Stimulated activated CD8-positive, alpha-beta memory T cell treated with anti-CD3 and anti-CD28 coated beads, Interleukin-2, amount 100 ng/mL, for 48 hours (primary cell): ENCODE measurements at places on chromosomes 1 and 21.

- DNase-seq: no peak
Measured at GRCh38 chr1:43521756-43522155, 8.9 kb upstream of the PTPRF start.

DNA sequence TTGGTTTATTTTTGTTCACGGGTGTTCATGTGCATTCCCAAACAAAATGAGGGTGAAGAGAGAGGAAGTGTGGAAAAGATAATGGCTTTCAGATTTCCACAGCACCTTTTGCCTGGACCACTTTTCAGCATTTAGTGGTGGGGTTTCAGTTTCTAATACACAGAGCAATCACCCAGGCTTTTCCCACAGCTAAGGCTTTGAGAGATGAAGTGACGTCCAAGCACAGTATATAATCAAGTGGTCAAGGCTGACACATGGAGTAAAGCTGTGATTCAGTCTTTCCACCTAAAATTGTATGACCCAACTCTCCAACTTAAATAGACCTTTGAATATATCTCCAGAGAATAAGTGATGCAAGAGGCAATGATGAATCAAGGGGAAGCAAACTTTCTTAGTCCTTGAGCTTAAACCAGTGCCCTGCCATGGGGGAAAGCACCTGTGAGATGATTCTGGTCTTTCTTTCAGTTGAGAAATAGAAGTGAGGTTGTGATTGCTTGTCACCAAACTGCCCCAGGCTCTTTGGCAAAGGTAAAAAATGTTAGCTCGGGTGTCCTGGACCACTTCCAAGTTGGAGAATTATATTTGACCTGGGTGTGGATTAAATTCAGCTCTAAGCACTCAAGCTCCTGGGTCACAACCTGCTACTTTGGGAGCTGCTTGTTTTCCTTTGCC lies 2.4 kb upstream of the PIK3R3 start:
- no peak for DNase-seq

DNA sequence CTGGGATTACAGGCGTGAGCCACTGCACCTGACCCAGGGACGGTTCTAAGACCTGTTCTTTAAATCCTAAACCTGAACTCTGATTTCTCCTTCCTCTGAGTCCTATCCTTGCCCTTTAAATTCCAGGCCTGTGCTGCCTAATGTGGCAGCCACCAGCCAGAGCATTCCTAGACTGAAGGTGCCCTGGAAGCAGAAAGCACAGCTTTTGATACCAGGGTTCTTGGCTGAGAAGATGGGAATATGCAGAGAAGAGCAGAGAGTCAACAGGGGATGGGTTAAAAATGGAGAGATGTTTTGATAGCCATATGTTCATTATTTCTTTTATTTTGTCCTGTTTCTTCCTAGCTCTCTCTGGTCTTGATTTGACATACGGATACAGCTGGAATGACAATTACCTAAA lies 49.7 kb downstream of the RYR2 start:
- DNase-seq: no peak

DNA sequence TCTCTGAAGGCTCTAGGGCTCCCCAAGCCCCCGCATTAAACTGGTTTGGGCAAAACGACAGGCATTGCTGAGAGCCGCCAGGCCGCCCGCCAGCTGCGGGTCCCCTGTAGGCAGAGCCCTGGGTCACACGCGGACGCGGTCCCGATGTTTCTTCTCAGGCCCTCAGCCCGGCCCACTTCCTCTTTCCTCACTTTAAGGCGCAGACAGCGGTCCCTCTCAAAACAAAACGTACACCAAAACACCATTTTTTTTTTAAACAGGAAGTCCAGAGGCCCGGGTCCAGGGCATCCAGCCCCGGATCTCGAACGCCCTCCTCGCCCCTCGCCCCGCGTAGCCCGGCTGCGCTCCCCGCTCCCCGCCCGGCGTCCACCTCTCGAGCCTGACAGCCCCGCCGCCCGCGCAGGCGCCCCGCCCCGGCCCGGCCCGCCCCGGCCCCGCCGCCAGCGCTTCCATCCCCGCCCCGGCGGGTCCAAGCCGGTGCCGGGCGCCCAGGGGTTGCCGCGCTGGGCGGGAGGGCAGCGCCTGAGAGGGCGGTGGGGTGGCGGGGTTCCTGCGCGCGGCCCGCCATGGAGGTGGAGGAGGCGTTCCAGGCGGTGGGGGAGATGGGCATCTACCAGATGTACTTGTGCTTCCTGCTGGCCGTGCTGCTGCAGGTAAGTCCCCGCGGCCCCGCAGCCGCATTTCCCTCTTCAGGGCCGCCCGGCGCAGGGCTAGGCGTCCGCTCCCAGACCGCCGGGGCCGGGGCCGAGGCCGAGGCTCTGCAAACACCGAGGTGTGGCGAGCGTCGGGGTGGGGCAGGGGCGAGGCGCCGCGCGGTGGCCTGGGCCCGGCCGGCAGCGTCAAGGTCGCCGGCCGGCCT lies at the start of gene SLC22A15:
TSS of gene SLC22A15 (plus strand) at position 452 of the 859 bp plus-strand sequence. CDS start at position 567, 115 bp downstream.
- DNase-seq: peak; percentile 3

DNA sequence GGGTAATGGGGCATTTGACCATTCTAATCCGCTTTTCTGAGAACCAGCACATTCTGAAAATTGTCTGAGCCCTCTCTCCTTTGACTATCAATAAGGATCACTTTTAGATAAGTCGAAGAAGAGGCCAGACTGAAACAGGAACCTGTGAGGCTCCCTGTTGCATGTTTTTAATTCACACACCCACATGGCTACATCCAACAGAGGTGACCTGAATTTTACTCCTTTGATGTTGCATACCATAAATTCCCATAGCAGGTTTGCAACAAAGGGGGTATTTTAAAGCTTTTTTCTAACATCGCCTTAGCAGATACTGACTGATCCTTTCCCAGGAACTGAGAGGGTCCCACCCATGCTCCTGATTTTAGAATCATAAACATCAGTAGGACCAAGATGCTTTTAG lies 450.8 kb downstream of the USP25 start:
- no peak for DNase-seq

- no peak for DNase-seq
Measured at GRCh38 chr1:81731989-81732388, 68.7 kb upstream of the ADGRL2 start.

DNA sequence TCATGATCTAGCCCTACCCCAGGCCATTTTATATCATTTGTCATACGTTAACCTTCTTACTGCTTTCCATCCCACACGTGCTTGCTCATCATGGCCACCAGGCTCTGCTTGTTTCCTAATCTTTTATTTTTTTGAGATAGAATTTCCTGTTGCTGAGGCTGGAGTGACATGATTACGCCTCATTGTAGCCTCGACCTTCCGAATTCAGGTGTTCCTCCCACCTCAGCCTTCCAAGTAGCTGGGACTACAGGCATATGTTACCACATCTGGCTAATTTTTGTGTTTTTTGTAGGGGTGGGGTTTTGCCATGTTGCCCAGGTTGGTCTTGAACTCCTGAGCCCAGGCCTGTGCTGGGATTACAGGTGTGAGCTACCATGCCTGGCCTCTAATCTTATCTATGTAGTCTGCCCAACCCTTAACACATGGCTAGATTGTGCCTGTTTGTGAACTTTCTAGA lies 3.3 kb downstream of the UAP1 start:
- no peak for DNase-seq

DNA sequence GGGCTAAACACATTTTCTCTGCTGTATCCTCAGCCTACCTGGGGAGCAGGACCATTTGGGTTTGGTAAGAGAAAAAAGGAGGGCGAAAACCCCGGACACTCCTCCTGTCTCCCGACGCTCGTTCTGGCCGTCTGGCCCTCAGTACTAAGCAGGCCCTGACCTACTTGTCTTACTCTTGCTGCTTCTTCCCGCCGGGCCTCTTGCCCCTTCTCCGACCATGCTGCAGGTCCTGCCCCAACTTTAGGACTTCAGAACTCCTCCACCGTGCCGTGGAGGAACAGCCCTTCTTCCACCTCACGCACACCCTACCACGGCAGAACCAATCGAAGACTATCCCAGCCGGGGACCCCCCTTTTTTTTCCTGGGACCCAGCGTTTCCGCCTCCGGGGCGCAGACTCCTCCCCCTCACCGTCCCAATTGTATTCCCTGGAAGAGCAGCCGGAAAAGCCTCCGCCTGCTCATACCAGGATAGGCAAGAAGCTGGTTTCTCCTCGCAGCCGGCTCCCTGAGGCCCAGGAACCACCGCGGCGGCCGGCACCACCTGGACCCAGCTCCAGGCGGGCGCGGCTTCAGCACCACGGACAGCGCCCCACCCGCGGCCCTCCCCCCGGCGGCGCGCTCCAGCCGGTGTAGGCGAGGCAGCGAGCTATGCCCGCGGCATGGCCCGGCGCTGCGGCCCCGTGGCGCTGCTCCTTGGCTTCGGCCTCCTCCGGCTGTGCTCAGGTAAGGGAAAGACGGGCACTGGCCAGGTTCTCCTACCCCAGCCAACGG lies at the start of gene CHRNB2:
TSS of gene CHRNB2 (plus strand) at position 393 of the 771 bp plus-strand sequence. CDS start at position 660, 267 bp downstream.
- DNase-seq: peak; percentile 59

DNA sequence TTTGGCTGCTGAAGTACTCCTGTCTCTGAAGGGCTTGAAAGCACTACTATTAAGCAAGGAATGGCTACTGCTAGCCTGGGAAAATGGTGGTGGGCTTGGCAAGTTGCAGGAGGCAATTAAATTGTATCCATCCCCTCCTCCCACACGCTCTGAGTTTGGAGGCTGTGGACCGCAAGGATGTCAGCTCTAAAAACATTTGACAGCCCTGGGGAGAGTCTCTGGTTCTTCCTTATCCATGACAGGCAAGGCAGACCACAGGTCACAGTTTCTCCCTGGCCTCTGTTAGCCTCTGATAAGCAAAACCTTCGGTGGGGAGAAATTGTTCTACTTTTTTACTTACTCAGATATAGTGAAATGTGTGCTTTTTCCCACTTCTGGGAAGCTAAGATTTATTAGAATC lies 46.6 kb downstream of the S1PR1 start:
- no peak for DNase-seq

- peak; percentile 98 for DNase-seq
Measured at GRCh38 chr1:207321079-207321789, at the start of gene CD55. Gene CD55, plus strand, starts transcription at chr1:207321678. Its CDS starts 88 bp downstream, at chr1:207321766.

DNA sequence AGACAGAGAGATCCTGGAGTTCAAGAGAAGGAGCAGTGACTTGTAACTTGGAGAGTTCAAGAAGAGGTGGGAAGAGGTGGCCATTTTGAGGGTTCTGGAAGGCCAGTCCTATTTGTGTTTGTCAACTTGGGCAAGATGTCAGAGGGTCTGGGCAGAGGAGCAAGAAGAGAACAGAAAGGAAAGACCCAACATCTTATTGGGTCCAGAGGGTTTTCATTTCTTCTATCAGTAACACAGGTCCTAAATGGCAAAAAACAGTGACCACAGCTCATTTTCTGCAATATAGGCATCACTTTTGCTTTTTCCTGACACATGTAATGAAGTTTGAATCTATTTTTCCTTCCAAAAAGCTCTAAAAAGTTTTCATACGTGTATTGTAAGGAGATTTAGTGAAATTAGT lies 38.3 kb upstream of the MAP10 start:
- no peak for DNase-seq

- DNase-seq: no peak
Measured at GRCh38 chr1:18572022-18572880, 58.4 kb upstream of the PAX7 start.

DNA sequence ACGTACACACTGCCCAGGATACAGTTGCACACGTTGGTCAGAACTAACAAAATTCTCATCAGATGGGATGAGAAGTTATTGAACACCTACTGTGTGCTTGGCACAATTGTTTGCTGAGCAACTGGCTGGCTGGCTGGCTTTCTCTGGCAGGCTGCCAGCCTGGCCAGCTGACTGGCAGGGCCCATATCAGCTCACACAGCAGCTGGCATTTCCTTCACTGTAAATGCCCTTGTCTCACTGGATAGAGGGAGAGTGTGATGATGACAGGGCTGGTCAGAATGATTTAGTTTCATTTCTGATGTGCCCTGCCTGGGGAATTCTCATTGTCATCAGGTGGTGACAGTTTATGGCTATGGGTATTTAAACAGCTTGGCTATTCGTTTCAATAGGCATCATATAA lies 15.8 kb downstream of the CAMK2N1 start:
- DNase-seq: no peak

GRCh38 chr1:30283199-30283962 lies 440.0 kb downstream of the MATN1 start:
- DNase-seq: no peak
